ENCODE measurements at places on chromosomes 1 and 21.

- no peak for DNase-seq
Measured at GRCh38 chr1:169949139-169949538, 55.4 kb upstream of the SCYL3 start.

- no peak for DNase-seq
Measured at GRCh38 chr1:110533230-110533629, 14.3 kb upstream of the KCNA10 start.

DNA sequence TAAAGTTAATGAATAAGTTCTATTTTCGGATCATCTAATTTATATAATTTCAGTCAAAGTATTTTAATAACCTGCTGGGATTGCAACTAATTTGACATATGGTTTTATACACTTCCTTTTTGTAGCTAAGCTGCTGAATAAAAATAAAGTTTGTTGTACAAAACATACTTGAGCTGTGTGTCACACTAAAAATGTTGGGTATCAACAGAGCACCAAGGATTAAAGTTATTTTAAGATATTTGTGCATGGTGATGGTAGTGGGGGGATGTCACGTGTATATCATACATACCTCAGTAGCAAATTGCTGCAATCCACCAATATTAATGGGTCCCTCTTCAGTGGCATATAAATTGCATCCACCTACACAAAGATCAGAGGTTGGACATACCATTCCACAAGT is 199.6 kb downstream of the DPYD start:
- DNase-seq, result no peak

DNA sequence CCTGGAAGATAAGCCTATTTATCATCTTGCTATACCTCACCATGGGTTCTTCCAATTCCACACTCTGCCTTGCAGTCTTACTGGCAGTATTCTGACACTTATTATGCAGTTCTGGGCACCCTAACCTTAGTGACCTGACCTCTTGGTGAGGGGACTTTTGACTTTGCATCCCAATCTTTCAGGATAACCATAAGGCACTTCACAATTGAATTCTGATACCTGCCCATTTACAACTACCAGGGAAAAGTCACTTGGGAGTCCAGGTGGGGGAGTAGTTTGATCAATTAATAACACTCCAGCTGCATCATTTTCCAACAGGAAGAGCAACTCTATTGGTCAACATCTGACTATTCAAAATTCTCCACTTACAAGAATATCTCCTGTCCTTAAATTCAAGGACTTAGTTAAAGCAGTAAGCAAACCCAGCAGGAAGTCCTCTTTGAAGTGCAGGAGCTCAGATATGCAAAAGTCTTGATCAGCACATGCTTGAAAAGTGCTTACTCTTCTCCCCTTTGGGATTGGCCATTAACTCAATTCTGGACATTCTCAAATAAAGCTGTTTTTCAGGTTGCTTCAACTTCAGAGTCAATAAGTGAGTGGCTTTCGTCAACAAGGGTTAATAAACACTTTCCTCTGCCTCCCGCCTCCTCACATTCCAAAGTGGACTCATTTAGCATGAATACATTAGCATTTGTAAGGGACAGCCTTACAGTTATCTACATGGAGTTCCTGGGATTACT is 177.4 kb upstream of the NRIP1 start:
- DNase-seq, result no peak

- DNase-seq, result peak; percentile 77
Measured at GRCh38 chr1:226121587-226122400, 59.3 kb downstream of the H3-3A start.

DNA sequence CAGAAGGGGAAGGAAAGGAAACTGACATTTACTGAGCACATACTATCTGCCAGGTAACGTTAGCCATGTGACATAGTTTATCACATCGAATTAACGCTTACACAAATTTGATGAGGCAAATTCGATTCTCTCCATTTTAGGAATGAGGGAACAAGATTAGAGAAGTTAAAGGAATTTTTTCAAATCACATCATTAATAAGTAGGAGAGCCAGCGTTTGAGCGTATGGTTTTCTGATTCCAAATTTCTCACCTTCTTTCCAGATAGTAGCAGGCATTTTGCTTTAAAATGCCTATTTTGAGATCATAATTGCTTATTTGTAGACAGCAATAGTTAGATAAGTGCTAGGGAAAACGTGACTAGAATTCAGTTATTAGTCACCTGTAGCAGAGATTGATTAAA is 19.3 kb downstream of the FMO3 start:
- DNase-seq, result no peak

- DNase-seq, result no peak
Measured at GRCh38 chr1:63983391-63984256, 209.8 kb downstream of the ROR1 start.

GRCh38 chr1:1680912-1681273 is 11.7 kb downstream of the SLC35E2B start:
- peak; percentile 1 for DNase-seq

DNA sequence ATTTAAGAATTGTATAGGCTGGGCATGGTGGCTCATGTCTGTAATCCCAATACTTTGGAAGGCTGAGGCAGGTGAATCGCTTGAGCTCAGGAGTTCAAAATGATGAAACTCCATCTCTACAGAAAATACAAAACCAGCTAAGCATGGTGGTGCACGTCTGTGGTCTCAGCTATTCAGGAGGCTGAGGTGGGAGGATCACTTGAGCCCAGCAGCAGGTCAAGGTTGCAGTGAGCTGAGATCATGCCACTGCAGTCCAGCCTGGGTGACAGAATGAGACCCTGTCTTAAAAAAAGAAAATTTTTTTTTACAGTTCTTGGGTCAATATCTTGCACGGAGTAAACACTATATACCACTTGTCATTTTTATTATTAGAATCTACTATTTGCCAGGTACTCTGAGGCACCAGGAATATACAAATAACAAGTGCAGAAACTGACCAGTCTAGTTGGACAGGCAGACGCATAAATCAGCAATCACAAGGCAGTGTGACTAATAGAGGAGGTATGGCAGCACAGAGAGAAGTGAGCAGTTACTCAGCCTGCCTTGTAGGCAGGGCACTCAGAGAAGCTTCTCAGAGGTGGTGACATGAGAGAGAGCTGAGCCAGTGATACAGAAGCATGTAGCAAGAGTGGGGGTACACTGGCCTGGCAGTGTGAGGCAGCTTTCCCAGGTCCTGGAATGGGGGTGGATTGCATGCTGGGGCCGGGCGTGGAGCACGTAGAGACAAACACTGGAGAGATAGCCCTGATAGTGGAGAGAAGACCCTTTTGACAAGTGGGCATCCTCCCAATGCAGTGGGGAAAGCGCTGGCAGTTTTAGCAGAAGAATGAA is 8.0 kb downstream of the PHLDA3 start:
- no peak for DNase-seq

DNA sequence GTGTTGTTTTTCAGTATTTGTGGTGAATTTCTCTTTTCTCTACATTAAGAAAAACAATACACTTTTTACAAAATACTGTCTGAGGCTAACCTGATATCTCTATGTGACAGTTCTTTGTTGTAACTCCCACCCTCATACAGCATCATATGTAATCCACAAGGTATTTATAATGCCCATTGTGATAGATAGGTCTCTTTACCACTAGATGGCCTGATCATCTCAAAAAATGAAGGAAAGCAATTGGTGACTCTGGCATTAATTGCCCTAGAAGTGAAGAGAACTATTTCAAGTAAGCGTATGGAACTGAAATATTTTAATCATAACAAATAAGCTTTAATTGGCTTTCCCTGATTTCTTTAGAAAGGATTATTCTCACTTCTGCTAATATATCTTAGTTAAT is 36.2 kb upstream of the HFM1 start:
- DNase-seq, result no peak

- no peak for DNase-seq
Measured at GRCh38 chr1:10637400-10637799, 159.0 kb downstream of the CASZ1 start.

- DNase-seq, result no peak
Measured at GRCh38 chr1:66302815-66303214, 231.1 kb upstream of the SGIP1 start.

DNA sequence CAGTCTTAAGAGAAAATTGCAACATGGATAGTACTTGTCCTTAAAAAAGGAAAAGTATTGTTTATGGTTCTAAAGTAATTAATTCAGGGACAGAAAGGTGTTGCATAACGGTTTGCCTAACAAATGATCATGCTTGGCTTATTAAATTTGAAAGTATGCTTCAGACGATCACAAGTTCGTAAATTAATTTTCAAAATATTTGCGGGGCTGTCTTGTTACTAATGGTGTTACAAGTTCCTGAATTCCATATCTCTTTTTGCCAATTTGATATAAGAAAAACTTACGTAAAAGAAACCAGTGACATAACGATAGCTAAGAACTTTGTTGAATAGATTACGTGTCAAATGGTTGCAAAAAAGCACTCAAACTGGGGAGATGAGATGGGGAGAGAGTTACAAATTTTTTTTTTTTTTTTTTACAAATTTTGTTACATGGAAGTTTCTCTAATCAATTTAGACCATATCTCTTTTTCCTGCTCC is 1.3 kb downstream of the AGO3 start:
- no peak for DNase-seq

GRCh38 chr1:184531296-184531695 is 144.5 kb downstream of the C1orf21 start:
- DNase-seq, result no peak

DNA sequence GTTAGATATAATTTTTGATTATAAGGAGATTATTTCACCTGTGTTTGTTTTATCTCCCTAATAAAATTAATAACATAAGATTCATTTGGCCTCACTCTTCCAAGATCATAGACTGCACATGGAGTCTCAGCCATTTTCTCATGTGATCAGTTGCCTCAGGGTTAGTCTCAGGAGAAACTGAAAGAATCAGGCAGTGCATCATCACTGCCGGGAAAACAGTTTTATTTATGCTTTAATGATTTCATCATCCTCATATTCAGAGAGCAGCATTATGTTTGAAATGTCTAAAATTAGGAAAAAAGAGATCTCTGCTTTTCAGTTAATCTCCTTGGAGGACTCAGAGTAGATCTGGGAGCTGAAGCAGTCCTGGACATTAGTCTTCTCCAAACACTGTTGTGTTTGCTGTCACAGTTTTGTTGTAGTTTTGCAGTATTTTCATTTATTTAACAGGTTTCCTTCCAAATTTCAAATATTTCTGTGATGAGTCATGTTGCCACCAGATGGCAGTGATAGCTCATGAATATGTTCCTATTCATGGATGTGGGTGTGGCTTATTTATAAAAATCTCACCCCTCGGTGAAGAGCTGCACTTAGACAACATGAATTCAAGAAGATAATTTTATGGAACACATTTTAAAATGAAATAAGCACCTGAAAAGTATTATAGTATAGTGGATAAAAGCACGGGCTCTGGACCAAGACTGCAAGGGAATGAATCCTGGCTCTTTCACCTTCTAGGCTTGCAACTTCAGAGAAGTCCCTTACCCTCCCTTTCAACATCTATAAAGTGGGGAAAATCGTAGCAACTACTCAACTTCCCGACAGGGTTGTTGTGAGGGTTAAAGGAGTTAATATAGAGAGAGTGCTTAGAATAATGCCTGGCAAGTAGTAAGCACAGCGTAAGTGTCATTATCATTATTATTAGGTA is 31.2 kb downstream of the CHD1L start:
- no peak for DNase-seq

DNA sequence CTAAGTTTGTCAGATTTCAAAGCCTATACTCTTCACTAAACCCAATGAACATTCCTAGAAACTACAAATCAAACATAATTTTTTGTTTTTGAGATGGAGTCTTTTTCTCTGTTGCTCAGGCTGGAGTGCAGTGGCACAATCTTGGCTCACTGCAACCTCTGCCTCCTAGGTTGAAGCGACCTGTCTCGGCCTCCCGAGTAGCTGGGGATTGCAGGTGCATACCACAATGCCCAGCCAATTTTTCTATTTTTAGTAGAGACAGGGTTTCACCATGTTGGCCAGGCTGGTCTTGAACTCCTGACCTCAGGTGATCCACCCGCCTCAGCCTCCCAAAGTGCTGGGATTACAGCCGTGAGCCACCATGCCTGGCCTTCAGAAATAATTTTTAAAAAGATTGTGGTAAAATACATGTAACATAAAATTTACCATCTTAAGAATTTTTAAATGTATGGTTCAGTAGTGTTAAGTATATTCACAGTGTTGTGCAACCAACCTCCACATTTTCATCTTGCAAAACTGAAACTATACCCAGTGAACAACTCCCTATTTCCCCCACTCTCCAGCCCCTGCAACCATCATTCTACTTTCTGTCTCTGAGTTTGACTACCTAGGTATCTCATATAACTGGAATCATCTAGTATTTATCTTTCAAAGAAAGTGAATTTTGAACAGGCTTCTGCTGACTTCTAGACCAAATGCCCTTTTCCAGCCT is 2.7 kb upstream of the CFAP141 start:
- DNase-seq, result no peak

DNA sequence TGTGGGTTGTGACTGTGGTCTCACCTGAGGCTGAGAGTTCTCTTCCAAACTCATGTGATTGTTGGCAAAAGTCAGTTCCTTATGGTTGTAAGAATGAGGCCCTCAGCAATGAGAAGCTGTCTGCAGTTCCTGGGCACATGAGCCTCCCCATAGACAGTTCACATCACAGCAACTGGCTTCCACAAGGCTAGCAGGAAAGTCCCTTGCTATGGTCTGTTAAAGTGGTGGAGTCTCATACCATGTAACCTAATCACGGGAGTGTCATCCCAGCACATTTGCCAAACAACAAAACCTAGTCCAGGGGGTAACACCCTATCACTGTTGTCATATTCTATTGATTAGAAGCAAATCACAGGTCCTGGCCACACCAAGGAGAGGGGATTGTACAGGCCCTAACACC is 163.8 kb downstream of the BACH1 start:
- no peak for DNase-seq

GRCh38 chr1:58717979-58718378 is 18.1 kb upstream of the MYSM1 start:
- no peak for DNase-seq

DNA sequence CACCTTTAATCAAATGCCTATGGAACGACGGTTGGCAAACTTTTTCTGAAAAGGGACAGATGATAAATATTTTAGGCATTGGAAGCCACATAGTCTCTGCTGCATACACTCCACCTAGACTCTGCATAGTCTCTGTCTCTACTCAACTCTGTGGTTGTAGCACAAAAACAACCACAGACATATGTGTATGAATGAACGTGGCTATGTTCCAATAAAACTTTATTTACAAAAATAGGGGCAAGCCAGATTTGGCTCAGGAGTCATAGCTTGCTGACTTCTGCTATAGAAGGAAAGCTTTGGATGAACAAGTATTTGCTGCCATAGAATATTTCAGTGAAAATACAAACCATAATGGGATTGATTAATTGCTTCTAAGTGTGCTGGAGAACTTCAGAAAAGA is 37.5 kb upstream of the ADORA3 start:
- no peak for DNase-seq
